Activated T-helper 1 cell treated with anti-CD3 and anti-CD28 coated beads, Interleukin-2, amount 50 U/mL, for 16 hours (primary cell): ENCODE measurements at places on chromosomes 3 and 15.

DNA sequence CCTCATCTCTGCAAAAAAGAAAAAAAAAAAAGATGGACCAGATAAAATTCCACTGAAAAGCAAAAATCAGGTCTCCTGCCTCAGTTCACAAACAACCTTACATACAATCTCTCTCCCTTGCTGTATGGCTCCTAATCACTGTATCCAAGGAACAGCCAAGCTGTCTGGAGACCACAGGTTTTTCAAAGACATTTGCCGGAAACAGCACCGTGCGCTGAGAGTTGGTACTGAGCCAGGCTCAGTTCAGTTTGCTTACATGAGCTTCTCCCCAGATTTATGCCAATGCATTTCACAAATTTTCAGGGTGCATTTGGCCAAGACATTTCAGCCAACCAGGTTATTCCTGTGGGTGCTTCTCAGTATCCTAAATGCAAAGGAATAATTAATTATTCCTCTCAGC is 4.1 kb downstream of the ACP3 start:
- no peak for DNase-seq

- no peak for DNase-seq
Observed at GRCh38 chr3:165502707-165503106, 306.5 kb upstream of the SLITRK3 start.

GRCh38 chr3:49470714-49471420 is 800 bp downstream of the DAG1 start:
- DNase-seq = no peak

- DNase-seq = no peak
Observed at GRCh38 chr3:65330072-65330471, 642.3 kb upstream of the ADAMTS9 start.

- no peak for DNase-seq
Observed at GRCh38 chr3:56621681-56622080, 61.4 kb downstream of the TASOR start.

DNA sequence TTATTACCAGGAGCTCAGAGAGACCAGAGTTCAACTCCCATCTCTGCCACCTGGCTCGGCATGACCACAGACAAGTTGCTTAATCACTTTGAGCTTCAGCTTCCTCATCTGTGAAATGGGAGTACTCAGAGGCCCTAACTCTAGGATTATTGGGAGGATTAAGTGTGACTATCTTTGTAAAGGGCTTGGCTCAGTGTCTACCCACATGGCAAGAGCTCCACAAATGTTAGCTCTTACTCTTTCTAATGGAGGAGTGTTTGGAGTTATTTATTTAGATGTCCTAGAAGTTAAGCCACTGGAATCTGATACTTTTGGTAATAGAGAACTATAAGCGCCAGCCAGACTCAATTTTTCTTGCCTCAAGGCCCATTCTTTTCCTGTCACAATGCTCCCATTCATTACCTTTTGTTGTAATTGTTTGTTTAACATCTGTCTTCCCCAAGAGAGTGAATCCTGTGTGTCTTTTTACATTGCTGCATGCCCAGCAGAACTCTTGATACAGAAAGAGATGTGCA is 12.3 kb upstream of the LMCD1 start:
- no peak for DNase-seq

GRCh38 chr15:77538027-77538451 is 94.7 kb downstream of the LINGO1 start:
- no peak for DNase-seq

- DNase-seq = no peak
Observed at GRCh38 chr3:184761075-184761841, 49.4 kb upstream of the MAGEF1 start.

DNA sequence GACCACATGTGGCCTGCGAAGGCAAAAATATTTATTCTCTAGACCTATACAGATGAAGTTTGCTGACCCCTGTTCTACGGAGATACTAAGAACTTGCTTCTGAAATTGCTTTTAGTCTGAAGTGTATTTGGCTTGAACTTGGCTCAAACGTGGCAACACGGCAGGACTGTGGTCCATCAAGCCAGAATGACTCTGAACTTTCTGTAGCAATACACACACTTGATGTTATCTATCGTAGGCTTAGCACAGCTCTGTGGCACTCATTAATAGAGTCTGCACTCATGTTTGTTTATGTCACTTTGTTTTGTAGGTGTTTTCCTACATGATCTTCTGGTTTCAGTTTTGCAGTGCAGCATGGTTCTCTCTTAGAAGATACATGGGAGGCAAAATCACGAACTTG is 298.1 kb downstream of the ADAMTS17 start:
- no peak for DNase-seq

DNA sequence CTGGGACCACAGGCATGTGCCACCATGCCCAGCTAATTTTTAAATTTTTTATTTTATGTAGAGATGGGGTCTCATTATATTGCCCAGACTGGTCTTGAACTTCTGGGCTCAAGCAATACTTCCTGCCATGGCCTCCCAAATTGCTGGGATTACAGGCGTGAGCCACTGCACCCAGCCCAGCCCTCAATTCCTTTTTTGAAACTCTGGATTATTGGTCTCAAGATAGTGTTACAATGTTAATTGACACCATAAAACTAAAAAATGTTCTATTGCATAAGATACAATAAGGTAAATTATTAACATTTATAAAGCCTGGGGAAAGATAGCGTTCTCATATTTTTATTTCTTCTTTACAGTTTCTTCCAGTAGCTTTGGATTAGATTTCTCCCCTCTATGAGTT is 3.9 kb upstream of the NFKBIZ start:
- DNase-seq = no peak

DNA sequence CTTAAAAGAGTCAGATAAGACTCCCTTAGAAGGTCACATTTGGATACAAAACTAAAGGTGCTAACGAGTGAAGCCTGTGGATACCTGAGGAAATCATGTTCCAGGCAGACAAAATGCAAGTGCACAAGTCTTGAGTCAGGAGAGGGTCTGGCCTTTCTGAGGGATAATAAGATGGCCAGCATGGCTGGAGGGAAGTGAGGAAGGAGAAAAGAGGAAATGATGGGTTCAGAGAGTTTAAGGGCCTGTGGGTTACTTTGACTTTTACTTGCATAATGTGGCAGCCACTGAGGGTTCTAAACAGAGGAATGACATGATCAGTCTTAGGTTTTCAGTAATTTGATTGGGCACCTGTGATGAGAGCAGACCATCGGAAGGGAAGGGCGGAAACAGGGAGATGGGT is 3.5 kb upstream of the ROPN1B start:
- DNase-seq = no peak

DNA sequence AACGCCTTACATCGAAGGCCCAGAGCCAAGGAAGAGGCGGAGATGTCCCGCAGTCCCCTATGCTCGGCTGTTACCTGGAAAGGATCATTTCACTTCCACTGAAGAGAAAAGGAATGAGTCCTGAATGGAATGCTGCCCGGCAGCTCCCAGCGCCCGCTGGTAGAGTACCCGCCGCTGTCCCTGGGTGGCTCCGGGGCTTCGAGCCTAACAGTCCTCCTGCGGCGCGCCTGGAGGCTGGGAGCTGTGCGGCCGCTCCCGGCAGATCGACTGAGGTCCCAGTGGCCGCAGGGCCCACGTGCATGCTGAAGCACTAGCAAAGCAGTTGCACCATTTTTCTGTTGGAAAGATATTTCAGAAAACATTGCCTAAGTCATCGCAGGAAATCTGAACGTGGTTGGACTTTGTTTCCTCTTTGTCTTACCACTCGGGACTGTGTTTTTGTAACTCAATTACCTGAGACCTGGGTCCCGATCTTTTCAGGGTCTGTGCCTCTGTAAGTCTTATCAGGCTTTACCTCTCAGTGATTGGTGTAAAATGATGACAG is 984 bp downstream of the RNU6-1 start:
- no peak for DNase-seq

- no peak for DNase-seq
Observed at GRCh38 chr3:120168611-120169010, 74.4 kb upstream of the GSK3B start.

GRCh38 chr3:38524141-38524739 is 28.1 kb downstream of the EXOG start:
- no peak for DNase-seq
